ENCODE measurements at places on chromosomes 4 and X.

- DNase-seq, result no peak
Observed at GRCh38 chrX:119899125-119899524, 3.4 kb downstream of the AKAP14 start.

- DNase-seq, result no peak
Observed at GRCh38 chr4:31427691-31428090, 707.5 kb downstream of the PCDH7 start.

DNA sequence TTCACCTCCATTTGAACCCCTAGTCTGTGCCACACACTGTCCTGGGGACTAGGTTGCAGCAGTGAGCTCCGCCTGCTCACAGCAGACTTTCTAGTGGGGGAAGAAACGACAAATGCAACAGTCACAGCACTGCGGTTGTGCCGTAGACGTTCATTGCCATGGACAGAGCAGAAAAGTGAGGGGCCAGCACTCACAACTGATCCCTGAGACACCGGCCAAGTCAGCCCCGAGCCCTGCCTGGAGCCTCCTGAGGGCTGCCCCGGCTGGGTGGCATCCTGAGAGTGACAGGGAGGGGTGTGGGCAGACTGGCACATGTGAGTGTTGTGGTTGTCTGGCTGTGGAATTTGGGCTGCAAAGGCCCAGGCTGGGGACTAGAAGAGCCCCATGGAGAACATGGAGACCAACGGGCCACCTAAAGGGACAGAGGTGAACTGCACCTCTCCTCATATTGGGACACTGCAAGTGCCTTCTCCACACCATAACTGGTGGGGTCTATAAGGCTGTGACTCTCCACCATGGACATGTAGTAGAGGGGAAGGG is 4.6 kb downstream of the DUSP9 start:
- DNase-seq, result no peak

DNA sequence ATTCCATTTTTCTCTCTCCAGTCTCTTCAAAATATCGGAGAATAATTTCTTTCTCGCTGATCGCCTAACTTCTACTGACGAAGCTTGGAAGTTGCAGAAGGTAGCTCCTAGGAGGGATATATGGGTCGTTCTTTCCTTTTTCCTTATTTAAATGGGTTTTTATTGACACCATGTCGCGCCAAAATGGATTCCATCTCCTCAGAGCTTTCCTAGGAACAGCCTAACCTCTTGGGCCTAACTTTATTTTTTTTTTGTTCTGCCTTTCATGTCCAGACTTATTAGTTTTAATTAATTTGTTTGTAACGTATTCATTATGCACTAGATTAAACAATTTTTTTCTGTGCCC is 359.4 kb upstream of the ZCCHC13 start:
- DNase-seq, result no peak
